ENCODE measurements at places on chromosomes 3 and 15.

DNA sequence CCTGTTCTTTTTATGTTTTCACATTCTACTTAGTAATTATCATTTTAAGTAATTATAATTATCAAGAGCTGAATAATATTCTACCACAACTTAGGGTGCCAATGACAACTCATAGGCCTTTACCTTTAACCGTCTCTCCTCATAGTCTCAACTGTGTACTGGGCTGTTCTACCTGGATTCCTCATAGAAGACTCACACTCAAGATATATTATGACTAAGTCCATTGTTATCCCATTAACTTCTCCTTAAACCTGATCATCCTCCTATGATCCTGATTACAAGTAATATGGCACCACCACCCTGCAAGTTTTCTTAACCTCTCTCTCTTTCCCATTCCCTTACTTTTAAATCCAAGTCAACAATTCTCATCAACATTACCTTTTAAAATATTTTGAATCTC, 285.9 kb upstream of the VEPH1 start:
- no peak for DNase-seq

DNA sequence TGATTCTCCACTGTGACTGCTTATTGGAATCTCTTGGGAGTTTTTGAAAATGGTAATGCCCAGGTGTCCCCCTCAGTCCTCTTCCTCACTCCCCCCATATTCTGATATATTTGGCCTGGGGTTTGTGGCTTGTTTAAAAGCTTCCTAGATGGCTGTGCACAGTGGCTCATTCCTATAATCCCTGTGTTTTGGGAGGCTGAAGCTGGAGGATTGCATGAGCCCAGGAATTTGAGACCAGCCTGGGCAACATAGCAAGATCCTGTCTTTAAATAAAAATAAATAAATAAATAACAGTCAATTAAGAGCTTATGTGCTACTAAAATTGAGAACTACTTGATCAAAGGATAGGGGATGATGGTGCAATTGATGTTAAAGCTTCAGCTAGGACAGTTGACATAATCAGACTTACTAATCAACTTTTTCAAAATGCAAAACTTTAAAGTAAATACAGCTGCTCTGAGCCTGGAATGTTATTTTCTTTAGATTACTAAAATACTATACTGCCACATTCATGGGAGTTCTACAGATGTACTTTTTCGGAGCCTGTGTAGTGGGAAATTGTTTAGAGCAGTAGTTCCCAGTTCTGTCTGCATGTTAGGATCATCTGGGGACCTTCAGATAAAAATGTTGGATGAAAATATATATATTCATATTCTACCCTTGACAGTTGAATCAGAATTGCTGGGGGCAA, 33.4 kb downstream of the ARIH1 start:
- no peak for DNase-seq

GRCh38 chr3:24538891-24539290, 44.2 kb upstream of the THRB start:
- DNase-seq, result no peak

GRCh38 chr3:139519998-139520737, 19.4 kb downstream of the RBP1 start:
- no peak for DNase-seq

DNA sequence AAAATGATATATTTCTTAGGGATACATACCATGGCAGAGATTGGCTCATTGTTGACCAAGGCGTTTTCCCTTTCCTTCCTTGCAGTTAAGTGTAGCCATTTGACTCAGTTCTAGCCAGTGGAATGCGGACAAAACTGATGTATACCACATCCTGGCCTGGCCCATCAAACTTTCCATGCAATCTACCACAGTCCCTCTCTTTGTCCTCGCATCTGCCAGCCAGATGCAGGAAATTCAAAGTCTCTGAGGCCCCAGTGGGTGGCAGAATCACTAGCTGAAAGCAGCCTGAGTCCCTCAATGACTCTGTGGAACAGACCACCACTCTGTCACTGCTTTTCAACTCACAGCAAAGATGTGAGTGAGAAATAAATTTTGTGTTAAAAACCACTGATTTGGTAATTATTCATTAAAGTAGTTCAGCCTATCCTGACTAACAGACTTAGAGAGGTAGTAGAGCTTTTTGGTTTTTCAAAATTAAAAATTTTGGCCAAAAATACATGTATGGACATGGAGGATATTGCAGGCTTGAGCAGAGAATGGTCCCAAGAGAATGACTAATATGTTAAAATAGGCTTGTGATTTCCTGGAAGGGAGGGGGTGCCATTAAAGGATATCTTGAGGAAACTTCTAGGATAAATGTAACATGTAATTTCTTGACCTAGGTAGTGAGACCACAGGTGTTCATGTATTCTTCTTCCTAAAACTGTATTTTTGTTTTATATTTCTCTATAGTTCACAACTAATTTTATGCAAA, 10.9 kb downstream of the LRRFIP2 start:
- peak; percentile 65 for DNase-seq

DNA sequence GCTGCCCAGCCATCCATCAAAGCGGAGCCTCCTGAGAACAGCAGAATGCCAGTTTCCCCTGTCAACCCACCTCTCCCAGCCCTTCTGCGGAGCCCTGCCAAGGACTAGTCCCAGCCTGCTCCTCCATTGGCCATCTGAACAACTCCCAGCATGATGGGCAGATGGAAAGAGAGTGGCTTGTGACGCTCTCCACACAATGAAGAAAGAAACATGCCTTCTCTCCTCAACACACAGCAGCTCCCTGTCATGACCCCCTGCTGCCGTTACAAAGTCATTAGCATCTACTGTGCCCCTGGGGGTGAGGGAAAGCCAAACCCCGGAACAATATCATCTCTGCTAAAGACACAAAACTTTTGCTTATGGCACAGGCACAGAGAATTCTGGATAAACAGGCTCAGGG, 33.6 kb downstream of the MECOM start:
- DNase-seq, result no peak

DNA sequence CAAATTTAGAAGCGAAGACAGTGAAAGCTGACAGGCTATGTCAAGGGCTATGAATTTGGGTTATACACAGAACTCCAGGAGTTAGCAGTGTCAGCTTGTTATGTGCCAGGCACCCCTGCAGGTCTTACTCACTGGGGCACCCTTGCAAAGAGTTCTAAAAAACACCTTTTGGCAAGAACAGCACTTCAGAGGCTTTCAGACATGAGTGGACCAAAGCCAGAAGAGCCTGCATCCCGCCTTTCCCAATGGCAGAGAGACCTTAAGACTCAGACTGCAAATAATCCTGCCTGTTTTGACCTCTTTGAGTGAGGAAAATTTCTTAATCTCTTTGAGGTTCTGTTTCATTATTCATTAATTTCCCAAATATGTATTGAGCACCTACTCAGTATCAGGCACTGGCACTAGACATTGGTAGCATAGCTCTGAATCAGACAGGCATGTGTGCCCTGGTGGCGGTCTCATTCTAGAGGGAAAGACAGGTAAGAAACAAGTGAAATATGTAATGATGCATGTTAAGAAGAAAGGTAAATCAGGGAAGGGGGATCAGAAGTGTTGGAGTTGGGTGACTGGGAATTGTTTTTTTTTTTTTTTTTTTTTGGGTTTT, 280.0 kb downstream of the KBTBD8 start:
- no peak for DNase-seq

- DNase-seq, result no peak
Observed at GRCh38 chr3:21290557-21290956, 460.5 kb downstream of the ZNF385D start.

DNA sequence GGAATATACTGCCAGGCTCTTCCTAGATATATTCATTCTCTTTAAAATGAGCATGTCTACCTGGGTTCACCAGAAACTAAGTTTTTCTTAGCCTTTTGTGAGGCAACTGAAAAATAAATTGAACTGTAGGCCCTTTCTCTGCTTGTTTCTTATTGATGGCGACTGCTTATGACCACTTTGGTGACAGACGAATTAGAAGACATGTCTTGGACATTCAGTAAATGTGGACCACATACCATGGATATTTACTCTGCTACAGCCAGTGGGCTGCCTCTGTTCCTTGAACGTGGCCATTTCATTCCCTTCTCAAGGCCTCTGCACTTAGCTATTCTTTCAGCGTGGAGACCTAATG, 603 bp upstream of the SELENOK start:
- DNase-seq, result no peak

- no peak for DNase-seq
Observed at GRCh38 chr3:26799679-26800317, 177.2 kb downstream of the LRRC3B start.

GRCh38 chr3:188772886-188773285, 398.9 kb upstream of the TPRG1 start:
- DNase-seq, result no peak

DNA sequence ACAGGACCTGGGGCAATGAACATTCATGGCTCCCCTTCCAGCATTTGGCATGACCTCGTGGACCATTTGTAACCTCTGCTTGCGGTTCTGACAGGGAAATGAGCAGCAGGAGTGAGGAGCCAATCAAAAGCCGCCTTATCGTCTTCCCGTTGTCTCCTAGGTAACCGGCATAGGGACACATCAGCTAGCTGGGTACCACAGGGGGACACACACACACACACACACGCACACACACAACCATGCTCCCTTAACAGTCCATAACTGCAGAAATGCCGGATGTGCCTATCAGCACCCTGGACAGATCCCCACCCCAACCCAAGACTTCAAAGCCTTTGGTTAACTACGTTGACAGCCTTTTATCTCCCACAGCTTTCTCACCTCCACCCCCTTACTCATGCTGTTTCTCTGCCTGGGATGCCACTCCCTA, 53.4 kb upstream of the CCDC174 start:
- DNase-seq, result peak; percentile 73

- no peak for DNase-seq
Observed at GRCh38 chr3:72490688-72491435, 357.4 kb downstream of the SHQ1 start.

DNA sequence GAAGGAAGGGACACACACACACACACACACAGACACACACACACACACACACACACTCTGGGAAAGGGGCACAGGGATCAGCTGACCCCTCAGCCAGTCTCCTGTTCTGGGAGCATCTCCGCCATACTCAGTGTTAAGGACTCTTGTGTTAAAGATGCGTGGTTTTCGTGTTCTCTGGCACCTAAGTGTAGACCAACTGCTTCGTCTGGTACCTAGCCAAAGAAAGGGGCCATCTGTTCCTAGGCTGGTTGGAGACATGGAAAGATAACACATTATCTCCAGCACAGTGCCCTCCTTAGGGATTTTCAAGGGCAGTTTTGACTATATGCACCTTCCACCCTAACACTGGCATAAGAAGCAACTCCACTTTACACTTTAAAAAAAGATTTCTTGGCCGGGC, 65.1 kb downstream of the EPHB1 start:
- no peak for DNase-seq

DNA sequence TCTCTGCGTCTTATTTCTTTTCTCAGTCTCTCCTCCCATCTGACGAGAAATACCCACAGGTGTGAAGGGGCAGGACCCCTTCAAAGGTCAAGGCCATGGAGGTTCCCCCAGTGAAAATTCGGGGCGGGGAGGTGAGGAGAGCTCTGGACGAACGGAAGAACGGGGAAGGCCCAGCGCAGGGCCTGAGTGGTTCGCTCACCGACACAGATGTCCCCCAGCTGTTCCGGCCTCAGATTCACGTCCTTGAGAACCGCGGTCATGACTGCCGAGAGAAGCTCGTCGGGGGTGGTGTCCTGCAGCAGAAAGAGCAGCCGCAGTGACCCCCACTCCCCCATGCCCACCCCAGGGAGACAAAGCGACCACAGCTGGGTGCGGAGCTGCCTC, 542 bp downstream of the ACAA1 start:
- DNase-seq, result peak; percentile 68

DNA sequence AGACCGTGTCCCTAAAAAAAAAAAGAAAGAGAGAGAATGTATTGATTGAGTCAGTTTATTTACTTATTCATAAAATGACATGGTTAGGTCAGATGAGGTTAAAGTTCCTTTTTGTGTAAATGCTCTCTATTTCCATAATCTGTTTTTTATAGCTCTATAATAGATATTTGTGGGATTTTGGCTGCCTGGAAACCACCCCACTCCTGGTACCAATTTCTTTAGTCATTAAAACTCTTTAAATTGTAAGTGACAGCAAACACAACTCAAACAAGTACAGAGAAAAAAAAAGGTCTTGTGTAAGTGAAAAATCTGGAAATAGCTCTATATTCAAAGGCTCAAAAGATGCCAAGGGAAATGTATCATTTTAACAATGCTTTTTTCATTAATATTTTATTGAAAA, 11.0 kb upstream of the PPP4R2 start:
- no peak for DNase-seq

- DNase-seq, result no peak
Observed at GRCh38 chr3:177471733-177472480, 274.6 kb upstream of the TBL1XR1 start.

GRCh38 chr15:51647128-51647562, 24.6 kb upstream of the DMXL2 start:
- no peak for DNase-seq

DNA sequence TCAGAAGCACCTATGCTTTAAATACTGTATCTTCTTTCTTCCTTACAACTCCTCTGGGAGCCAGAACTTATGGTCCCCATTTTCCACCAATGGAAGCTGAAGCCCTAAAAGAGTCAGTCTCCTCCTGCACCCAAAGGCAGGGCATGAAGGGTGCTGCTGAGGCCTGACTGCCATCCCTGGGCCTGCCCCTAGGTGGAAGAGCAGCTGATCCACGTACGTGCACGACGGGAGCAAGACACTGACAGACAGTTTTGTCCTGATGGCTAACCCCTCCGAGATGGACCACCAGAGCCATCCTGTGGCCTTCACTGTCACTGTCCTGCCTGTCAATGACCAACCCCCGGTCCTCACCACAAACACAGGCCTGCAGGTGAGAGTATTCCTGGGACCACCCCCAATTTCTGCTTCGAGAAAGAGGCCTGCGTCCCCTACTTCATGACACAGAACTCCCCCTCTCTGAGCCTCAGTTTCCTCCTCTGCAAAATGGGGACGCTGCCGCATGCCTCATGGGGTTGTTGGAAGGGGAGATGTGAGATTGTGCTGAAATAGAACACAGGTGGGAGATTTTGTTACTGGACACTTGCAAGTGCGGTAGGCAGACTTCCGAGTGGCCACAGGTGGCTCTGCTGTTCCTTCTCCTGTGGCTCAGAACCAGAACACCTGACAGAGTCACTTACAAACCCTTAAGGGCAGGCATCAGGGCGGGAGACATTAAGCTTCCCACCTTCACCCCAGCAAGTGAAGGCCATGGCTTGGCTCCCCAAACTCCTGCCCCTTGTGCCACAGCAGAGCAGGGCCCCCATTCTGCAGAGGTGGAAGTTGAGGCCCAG, 175.4 kb downstream of the TBC1D2B start:
- peak; percentile 53 for DNase-seq

DNA sequence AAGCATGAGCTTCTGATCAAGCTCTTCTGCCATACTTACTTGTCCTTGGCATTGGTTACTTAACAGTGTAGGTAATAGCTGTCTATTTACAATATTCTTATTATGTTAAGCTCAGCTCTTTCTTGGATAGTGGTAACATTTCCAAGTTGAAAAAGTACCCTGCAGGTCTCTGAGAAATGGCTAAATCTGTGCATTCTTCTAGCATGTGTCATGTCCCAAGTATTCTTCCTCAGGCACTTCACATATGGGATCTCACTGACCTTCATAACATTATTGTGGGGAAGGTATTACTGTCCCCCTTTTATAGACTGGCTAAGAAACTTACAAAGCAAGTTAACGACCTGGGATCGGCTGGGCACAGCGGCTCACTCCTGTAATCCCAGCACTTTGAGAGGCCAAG, 236.1 kb downstream of the RORA start:
- no peak for DNase-seq

All from activated effector memory CD4-positive, alpha-beta T cell treated with anti-CD3 and anti-CD28 coated beads, Interleukin-2, amount 50 U/mL, for 16 hours (primary cell).